ENCODE measurements at places on chromosomes 5 and 9. TPM values are rescaled to one million over a fixed set of nuclear protein-coding genes. Genes with fewer than 3 reads are reported as not detected.

The SPINK13 gene
- not detected for total RNA-seq

The SH2D3C gene
- 3.5 TPM for total RNA-seq

The HEMGN gene
- not detected for total RNA-seq

The FOXD4 gene
- 1.5 TPM for total RNA-seq

The OTULIN gene
- 31.2 TPM for total RNA-seq

The ZNF474 gene
- total RNA-seq, result not detected

The ARID3C gene
- total RNA-seq, result 0.27 TPM

The ANXA1 gene
- 1.2 TPM for total RNA-seq

The GRIA1 gene
- 2.3 TPM for total RNA-seq

The DND1 gene
- total RNA-seq, result 1.0 TPM

The ACSL6 gene
- 0.56 TPM for total RNA-seq

The CATSPER3 gene
- 0.07 TPM for total RNA-seq
